ENCODE measurements at places on chromosomes 7 and 10.

GRCh38 chr10:104589871-104590270, 51.2 kb upstream of the SORCS3 start:
- no peak overlapping the region for H3K27ac ChIP-seq
- H3K4me3 ChIP-seq = no peak overlapping the region
- no peak for DNase-seq
- H3K4me1 ChIP-seq = no peaks in the 10 kb centered on the region

- peaks cover 5% of the 10 kb centered on the region for H3K4me1 ChIP-seq
- H3K27me3 ChIP-seq = peaks cover 2% of the 10 kb centered on the region
- peak; percentile 79 for DNase-seq
- H3K4me3 ChIP-seq = peak within 1 kb of the TSS; percentile 84
- peak within 1 kb of the TSS; percentile 90 for H3K27ac ChIP-seq
- H3K36me3 ChIP-seq = no peaks in the 10 kb centered on the region
Observed at GRCh38 chr10:30059209-30060107, at the start of gene JCAD. JCAD (minus strand) TSS chr10:30059586; CDS start chr10:30047812, 11,774 bp downstream.

DNA sequence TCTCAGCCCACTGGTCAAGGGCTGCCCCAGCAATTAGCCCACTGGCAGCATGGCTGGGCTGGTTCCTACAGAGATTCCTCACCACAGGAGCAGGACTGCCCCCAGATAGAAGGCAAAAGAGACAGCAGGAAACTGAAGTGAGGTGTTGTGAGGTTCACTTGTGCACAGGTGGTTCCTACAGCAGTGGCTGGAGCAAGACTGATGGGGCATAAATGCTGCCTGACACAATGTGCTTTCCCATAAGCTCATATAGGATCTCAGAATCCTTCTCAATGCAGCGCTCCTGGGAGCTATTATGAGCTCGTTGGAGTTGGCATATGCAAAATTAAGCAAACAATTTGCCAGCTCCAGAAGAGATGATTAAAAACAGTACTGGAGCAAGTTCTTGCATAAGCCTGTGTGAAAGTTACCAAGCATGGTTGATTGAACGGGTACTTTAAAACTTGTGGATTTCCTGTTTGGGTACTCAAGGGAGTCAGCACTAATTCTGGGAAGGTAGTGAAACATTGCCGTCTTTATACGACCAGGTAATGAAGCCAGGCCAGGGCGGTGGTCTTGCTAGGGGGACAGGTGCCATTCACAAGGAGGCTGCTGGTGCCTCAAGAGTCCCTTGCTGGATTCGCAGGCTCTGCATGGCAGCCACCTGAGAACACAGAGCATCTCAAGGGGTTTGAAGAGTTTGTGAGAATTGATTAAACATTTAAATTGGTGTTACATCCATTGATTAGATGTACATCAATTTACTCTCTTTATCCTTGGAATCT, 20.3 kb upstream of the PRKCQ start:
- no peaks in the 10 kb centered on the region for H3K36me3 ChIP-seq
- no peak overlapping the region for H3K27ac ChIP-seq
- no peak for DNase-seq
- peaks cover 2% of the 10 kb centered on the region for H3K4me1 ChIP-seq

DNA sequence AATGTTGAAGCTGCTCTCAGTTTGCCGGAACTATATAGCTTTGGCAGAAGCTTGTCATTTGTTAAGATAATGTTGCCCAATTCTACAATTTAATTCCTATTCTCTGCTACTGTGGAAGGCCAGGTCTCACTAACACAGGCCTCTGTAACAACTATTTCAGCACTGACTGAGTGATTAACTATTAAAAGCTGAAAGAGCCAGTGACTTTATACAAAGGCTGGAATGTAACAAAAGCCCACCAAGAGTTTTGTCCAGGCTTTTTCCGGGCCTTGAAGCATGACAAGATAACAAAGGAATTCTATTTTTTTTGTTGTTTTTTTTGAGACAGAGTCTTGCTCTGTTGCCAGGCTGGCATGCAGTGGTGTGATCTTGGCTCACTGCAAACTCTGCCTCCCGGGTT, 795.6 kb downstream of the PHTF2 start:
- DNase-seq = no peak
- H3K36me3 ChIP-seq = no peaks in the 10 kb centered on the region
- H3K4me3 ChIP-seq = no peak overlapping the region
- no peaks in the 10 kb centered on the region for H3K27me3 ChIP-seq
- H3K4me1 ChIP-seq = no peaks in the 10 kb centered on the region

GRCh38 chr7:84693483-84693882, 493.4 kb downstream of the SEMA3D start:
- no peak overlapping the region for H3K4me3 ChIP-seq
- no peaks in the 10 kb centered on the region for H3K36me3 ChIP-seq
- H3K27me3 ChIP-seq = no peaks in the 10 kb centered on the region
- no peak for DNase-seq
- no peak overlapping the region for H3K27ac ChIP-seq

DNA sequence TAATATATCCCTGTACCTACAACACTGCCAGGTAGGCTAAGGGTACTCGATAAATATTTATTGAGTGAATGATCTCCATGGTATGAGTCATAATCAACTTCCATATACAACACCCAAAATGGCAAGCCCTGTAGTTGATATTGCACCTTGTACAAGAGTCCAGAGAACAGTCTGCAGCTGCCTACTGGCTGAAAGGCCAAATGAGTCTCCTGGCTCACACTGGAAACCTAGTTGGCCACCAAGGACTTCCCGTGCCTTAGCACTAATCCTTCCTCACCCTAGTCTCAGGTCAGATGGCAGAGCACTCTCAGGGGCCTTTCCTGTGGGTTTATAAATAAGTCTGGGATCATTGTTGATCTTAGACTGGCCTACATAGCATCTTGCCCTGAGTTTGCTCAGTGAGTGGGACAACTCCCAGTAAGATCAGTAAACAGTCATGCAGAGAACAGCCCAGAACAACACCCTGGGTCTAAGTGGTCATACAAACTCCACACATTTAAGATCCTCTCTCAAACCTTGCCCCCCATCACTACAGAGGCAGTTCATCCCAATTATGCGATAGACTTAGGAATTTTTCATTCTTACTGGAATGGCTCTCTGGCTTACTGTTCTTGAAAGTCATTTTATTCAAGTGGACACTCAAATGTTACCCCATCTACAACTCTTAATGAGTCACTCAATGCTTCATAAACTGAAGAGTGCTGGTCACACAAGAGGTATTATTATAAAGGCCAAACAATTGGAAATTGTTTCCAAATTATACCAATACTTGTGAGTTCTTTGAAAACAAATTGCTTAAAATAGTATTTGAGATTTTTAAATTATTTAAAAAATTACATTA, 14.7 kb upstream of the SLC16A9 start:
- H3K27ac ChIP-seq = no peak overlapping the region
- no peaks in the 10 kb centered on the region for H3K4me1 ChIP-seq
- H3K4me3 ChIP-seq = no peak overlapping the region
- no peak for DNase-seq

DNA sequence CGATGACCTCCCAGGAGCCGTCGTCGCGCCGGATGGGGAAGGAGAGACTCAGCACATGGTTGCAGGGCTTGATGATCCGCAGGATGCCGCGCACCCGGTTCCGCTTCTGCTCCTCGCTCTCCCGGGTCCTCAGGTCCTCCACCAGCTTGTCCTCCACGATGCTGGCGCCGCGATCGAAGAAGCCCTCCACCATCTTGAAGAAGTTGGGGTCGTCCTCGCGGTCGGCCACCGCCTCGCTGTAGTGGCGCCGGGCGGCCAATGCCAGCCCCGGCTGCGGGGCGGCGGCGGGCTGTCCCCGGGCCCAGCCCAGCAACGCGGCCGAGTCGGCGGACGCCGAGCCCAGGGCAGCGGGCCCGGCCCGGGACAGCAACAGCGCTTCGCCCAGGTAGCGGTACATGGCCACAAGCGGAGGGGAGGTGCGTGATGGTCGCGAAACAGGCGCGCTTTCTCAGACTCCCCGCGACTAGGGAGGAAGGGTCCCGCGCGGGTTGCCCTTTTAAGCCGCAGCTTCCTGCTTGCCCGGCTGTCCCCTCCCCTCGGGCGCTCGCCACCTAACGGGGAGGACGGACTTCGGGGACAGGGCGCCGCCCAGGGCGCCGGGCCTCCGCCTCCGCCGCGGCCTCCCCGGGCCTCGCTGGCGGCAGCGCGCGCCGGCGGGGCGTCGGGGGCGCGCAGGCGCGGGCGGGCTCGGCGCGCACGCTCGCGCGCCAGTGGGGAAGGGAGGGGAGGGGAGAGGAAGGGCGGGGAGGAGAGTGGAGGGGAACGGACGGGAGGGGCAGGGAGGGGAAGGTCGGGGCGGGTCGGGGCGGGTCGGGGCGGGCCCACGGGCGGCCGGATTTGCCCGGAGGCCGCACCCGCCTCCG, at the start of the genes GLUD1 and SHLD2:
Gene GLUD1, minus strand, starts transcription at position 471 of the 863 bp plus-strand sequence. Its CDS starts 74 bp downstream, at position 397.
Gene SHLD2, plus strand, starts transcription at position 834 of the 863 bp plus-strand sequence. CDS start 56,149 bp downstream, outside the sequence.
- H3K4me3 ChIP-seq = peak within 1 kb of the TSS; percentile 66
- no peaks in the 10 kb centered on the region for H3K36me3 ChIP-seq
- peak; percentile 92 for DNase-seq
- H3K27ac ChIP-seq = peak within 1 kb of the TSS; percentile 100
- no peaks in the 10 kb centered on the region for H3K27me3 ChIP-seq
- H3K4me1 ChIP-seq = peaks cover 15% of the 10 kb centered on the region

- H3K27me3 ChIP-seq = no peaks in the 10 kb centered on the region
- H3K36me3 ChIP-seq = no peaks in the 10 kb centered on the region
- H3K4me1 ChIP-seq = peaks cover 20% of the 10 kb centered on the region
Observed at GRCh38 chr10:15472431-15473395, 101.6 kb upstream of the FAM171A1 start.

GRCh38 chr7:82932516-82932915, 230.2 kb downstream of the PCLO start:
- no peak overlapping the region for H3K27ac ChIP-seq
- no peaks in the 10 kb centered on the region for H3K36me3 ChIP-seq
- H3K4me1 ChIP-seq = no peaks in the 10 kb centered on the region
- DNase-seq = no peak
- no peak overlapping the region for H3K4me3 ChIP-seq

DNA sequence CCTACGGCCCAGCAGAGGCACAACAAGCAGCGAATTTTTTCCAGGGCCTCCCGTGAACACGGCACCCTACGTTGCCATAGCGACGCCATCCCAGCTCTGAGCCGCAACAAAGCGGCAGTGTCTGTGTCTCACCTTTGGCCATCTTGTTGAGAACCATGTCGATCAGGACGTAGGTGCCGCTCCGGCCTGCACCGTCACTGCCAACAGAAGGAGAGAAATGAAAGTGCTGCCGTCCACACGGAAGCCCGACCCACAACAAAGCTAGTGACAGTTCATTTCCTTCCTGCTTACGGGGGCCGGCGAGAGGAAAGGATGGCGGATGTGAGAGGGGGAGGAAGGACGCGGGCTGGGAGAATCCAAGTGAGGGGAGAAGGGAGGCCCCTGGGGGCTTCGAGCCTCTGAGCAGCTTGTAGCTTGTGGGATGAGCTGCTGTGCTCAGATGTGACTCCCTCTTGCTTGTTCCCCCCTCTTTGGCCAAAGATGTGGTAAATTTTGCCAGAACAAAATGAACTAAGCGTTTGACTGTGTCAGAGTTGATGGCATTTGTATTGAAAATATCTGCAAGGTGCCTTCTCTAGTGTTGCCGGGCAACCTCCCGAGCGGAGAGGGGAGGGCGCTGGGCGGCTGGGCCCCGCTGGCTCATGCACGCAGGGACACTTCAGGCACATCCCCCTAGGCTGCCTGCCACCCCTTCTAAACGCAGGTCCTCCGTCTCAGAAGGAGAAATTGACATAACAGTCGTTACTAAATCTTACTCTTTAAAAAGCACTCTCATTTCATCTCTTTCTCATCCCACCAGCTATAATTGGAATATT, 232.2 kb downstream of the DNAJB6 start:
- H3K27ac ChIP-seq = no peak overlapping the region
- no peaks in the 10 kb centered on the region for H3K36me3 ChIP-seq
- DNase-seq = peak; percentile 77
- peaks cover 15% of the 10 kb centered on the region for H3K4me1 ChIP-seq
- H3K27me3 ChIP-seq = no peaks in the 10 kb centered on the region
- peak overlapping the region; percentile 48 for H3K4me3 ChIP-seq

DNA sequence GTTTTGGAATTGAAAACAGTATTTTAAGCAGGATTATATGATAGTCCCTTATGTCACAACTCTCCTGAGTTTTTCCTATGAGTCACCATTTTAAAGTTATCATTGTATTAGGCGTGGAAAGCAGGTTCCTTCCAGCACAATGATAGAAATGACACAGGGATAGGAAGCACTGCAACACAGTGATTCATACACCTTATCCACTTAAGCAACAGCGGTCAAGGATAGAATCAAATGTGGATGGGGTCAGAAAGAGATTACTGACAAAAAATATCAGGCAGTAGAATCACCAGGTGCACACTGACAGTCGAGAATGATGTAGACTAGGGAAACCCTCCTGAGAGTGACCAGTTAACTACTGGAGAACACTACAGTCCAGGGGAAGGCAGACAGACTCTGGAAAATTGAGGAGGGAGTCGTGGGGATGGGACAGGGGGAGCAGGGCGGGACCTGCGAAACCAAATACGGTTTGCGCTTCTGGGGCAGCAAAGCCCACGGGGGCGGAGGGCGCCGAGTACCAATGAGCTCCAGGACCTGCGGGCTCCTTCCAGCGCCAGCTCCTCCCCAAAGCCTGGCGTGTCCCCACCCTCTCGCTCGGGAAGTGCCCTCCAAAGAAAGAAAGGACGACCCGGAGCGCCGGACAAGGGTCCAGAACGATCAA, 479 bp downstream of the PNPLA8 start:
- peak overlapping the region; percentile 72 for H3K4me3 ChIP-seq
- peaks cover 2% of the 10 kb centered on the region for H3K36me3 ChIP-seq
- H3K27me3 ChIP-seq = no peaks in the 10 kb centered on the region
- no peaks in the 10 kb centered on the region for H3K4me1 ChIP-seq
- peak overlapping the region; percentile 93 for H3K27ac ChIP-seq

- H3K27ac ChIP-seq = peak overlapping the region; percentile 80
- H3K27me3 ChIP-seq = peaks cover 12% of the 10 kb centered on the region
- peak overlapping the region; percentile 47 for H3K4me3 ChIP-seq
- peaks cover 3% of the 10 kb centered on the region for H3K4me1 ChIP-seq
- peak; percentile 78 for DNase-seq
- peaks cover 16% of the 10 kb centered on the region for H3K36me3 ChIP-seq
Observed at GRCh38 chr10:101032637-101033224, 1.7 kb downstream of the SFXN3 start.

DNA sequence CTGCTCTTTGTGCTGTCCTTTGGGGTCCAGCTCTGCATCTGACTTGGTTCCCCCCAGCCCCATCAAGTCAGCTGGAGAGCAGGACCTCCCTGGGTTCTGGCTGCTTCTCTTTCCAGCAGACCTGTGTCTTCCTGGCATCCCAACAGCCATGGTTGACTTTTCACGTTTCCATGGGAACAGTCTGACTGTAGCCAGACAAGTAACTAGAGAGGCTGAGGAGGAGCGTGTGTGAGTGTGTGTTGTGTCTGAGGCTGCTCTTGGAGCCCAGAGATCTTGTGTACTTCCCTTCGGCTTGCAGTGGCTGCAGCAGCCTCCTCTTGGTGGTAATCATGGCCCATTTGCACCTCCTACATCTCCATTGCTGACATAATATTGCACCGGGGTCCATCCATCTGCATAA, 332.0 kb downstream of the RPS24 start:
- no peak overlapping the region for H3K27ac ChIP-seq
- no peaks in the 10 kb centered on the region for H3K36me3 ChIP-seq
- H3K4me1 ChIP-seq = peaks cover 61% of the 10 kb centered on the region
- peak; percentile 76 for DNase-seq

Measured in lung (tissue), 17 donors.